ENCODE measurements at places on chromosomes 4 and X.

GRCh38 chr4:114386637-114387233 is 211.9 kb upstream of the UGT8 start:
- DNase-seq: no peak

GRCh38 chr4:40327340-40327739 is 7.8 kb upstream of the CHRNA9 start:
- no peak for DNase-seq

GRCh38 chr4:121654738-121655137 is 42.0 kb downstream of the ANXA5 start:
- DNase-seq: no peak

DNA sequence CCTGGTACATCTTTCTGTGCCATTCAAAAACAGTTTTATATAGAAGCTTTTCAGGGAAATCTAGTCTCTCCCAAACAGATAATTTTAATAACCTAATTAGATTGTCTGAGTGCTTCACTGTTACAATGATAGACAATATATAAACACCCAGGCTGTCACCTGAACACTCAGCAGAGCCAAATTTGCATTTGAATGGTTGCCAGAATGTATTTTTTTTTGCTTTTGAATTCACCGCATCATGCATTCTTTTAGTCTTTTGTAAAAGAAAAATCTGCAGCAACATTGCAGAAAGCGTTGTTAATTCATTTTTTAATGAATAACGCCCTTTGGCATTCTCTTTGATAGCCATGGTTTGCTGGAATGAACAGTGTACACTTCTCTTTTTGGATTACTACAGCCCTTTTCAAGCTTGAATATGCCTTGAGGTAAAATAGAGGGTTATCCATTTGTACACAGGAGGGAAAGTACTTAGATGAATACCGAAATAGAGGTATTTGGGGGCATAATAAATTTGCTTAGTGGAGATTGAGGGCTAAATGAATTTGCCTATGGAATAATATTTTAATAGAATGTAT is 175.0 kb upstream of the EPHA5 start:
- DNase-seq: no peak

- DNase-seq: no peak
Observed at GRCh38 chrX:49072712-49073095, 1.1 kb downstream of the PRAF2 start.

GRCh38 chrX:142637206-142637605 is 388.5 kb upstream of the SPANXN4 start:
- no peak for DNase-seq

DNA sequence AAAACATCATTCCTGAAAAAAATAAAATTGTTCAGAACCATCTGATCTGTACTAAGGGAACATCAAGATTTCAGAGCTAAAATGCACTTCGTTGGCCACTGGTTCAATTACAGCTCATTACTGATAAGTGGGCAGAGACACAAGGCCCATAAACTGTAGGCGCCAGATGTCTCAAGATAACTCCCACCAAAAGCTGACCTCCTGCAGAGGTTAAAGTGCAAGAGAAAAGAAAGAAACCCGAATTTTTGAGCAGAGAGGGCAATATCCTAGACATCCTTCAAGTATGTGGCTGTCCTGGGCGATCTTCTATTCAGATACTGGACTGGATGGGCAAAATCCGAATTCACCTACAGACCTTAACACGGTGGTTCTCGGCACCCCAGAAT is 660 bp downstream of the GEMIN8 start:
- DNase-seq: no peak

DNA sequence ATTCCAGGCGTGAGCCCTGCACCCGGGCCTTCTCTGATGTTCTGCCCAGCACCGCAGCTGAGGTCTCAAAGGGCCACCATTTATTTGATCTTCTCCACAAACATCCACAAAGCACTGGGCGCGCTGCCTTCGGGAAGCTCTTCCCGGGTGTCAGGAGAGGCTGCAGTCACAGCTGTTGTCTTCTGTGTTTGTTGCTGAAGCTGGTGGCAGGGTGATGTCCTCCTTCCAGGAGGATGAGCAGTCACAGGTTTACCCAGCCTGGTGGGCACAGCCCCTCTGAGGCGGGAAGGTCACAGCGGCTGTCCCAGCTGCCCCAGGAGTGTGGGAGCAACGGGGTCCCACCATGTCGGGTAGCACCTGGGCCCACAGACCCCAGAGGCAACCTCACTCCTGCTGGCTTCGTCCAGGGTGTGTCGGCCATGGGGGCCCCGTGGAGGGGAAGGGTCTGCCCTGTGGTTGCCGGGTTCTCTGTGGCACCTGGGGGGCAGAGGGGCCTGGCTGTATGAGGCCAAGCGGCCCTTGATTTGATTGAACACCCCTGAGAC is 27.6 kb downstream of the FGFRL1 start:
- DNase-seq: no peak

GRCh38 chr4:154946113-154946512 is 165.0 kb downstream of the RBM46 start:
- DNase-seq: no peak

- no peak for DNase-seq
Observed at GRCh38 chr4:168847771-168848502, 162.1 kb downstream of the CBR4 start.

- DNase-seq: no peak
Observed at GRCh38 chr4:125280892-125281403, 33.8 kb upstream of the FAT4 start.

GRCh38 chr4:168664242-168664891 is 167.5 kb downstream of the PALLD start:
- no peak for DNase-seq

DNA sequence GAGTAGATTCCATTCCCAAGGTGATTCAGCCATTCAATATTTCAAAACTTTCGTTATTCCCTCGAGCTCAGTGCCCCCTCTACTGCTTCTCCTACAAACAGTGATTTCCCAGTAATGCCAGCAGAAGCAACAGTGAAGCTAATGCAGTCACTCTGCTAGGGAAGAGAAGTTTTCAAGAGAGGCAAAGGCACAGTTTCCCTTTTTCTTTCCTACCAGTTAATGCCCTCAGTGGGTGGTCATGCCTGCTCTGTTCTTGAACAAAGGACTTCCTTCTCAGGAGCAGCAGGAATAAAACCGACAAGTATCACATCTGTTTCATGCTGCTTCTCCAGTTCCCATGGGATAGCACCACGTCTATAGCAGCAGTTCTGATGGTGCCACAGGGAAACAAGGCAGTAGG is 317.2 kb downstream of the TENM3 start:
- DNase-seq: no peak

DNA sequence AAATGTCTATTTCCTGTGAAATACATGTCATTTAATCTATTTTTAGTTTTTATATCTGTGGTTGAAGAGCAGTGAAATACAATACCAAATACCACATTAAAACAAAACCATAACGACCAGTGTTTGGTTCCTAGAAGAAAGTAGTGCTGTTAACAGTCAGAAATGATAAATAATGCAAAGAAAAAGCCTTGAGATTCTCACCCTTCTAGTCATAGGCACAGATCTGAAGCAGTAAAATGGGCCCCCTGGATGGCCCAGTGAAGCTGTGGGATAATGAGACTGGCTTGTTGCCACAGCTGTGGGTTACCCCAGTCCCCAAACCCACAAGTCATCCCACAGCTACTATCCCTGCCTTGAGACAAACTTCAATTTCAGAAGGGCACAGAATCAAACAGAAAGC is 137.3 kb upstream of the RPL34 start:
- peak; percentile 24 for DNase-seq

DNA sequence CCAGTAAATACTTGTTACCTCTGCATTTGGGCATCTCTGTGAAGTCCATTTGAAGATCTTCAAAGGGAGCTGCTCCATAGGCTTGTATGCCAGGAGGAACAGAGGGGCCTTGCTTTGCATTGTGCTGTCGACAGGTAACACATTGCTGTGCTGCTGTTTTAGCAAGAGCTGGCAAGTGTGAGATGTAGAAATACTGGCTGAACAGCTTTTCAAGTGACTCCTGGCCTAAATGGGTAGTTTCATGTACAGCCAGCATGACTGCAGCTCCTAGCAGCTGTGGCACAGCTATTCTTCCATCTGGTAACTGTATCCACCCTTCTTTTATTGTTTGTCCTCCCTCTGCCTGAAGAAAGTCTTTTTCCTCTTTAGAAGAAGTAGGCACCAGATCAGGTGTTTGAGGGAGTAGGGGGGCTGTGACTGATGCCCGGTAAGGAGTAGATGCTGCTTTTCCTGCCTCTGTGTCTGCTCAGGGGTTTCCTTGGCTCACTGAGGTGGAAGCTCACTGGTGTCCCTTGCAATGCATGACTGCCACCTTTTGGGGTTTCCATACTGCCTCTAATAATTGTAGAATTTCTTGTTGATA is 965.3 kb downstream of the CCSER1 start:
- DNase-seq: no peak

- no peak for DNase-seq
Observed at GRCh38 chrX:105975382-105975781, 63.1 kb downstream of the SERPINA7 start.

- no peak for DNase-seq
Observed at GRCh38 chr4:143555676-143556075, 42.2 kb downstream of the SMARCA5 start.

GRCh38 chr4:47612116-47613023 is 127.3 kb downstream of the ATP10D start:
- no peak for DNase-seq

DNA sequence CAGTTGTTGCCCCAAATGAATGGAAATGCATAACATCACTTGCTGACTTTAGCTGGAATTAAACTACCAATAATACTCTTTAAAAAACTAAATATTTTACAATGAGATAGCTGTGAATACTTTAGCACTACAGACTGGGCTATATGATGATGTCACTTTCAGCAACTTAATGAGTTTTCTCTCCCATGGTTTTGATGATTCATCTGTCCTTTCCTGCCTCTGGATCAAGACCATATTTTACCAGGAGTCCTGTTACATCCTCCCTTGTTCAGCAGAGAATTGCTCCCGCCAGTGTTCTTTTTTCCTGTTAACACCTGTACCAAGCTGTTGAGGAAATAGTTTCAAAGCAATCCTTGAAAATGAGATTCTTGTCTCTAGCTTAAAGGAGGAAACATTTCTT is 543.0 kb downstream of the SPRY1 start:
- DNase-seq: no peak

- no peak for DNase-seq
Observed at GRCh38 chr4:25799522-25799921, 63.3 kb downstream of the SEL1L3 start.

GRCh38 chr4:54703182-54703581 is 45.4 kb downstream of the KIT start:
- DNase-seq: no peak

DNA sequence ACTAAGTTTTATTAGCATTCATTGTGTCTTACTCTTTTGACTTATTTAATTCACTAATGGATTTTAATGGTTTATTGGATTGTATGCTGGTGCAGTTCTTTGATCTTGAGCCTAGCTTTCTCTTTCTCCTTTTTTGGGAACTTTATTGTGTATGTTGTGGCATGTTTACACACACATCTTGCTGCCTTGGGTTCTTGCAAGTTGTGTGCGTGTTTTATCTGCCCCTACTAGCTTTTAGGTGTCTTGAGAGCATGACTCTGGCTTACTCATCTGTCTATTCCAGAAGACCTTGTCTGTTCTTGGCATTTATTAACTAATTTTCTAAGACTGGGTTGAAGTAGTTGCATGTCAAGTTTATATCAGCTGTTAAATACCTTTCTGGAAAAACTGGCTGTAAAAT is 2.7 kb downstream of the TMEM165 start:
- DNase-seq: no peak

- no peak for DNase-seq
Observed at GRCh38 chr4:185101354-185101890, 41.6 kb upstream of the SLC25A4 start.

DNA sequence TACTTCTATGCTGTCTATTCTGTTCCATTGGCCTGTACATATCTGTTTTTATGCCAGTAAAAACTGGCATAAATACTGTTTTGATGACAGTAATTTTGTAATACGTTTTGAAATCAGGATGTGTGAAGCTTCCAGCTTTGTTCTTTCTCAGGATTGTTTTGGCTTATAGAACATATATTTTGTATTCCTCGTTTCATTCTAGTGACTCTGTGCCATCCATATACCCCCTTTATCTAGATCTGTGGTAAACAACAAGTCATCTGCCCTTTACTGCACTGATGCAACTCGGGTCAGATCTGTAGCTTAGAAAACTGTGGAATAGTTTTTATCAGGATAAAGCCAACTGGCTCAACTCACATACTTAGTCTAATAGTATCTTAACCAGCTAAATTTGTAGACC is 233.7 kb downstream of the PRDM5 start:
- no peak for DNase-seq

DNA sequence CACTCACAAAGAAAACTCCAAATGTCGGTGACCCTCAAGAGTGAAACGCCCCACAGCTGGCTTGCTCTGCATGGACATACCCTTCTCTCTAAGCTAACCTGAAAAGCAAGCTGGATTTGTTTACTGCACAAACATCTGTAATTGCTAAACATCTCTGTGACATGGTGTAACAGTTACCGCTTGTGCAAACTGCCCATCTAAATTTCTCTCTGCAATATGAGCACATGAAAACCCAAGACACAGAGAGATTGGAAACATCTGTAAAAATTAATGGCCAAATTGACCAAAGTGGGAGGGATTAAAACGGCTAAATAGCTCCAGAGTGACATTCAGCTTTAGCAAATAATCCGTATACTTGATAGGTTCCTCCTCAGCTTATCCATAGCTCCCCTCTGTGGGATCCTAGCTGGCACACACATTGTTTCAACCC is 155.0 kb upstream of the MAP3K15 start:
- DNase-seq: no peak

- DNase-seq: no peak
Observed at GRCh38 chr4:25966171-25966570, 52.2 kb downstream of the SMIM20 start.

- no peak for DNase-seq
Observed at GRCh38 chr4:168845897-168846296, 164.2 kb downstream of the CBR4 start.
